ENCODE measurements at places on chromosomes 11 and 22. TPM values are rescaled to one million over a fixed set of nuclear protein-coding genes. Genes with fewer than 3 reads are reported as not detected.

The GRM5 gene
- not detected for total RNA-seq

The AQP11 gene
- total RNA-seq = 0.86 TPM

The C11orf24 gene
- total RNA-seq = 20.4 TPM

The MUC5AC gene
- not detected for total RNA-seq

The MMP27 gene
- total RNA-seq = not detected

The MS4A6A gene
- total RNA-seq = 15.6 TPM

The NUP98 gene
- total RNA-seq = 94.5 TPM

The GNAZ gene
- total RNA-seq = 3.2 TPM

The SHANK2 gene
- 0.07 TPM for total RNA-seq

The RTN3 gene
- 64.4 TPM for total RNA-seq

The OR8G5 gene
- total RNA-seq = not detected

The LPXN gene
- 2.8 TPM for total RNA-seq

The GPHA2 gene
- not detected for total RNA-seq

The EHF gene
- not detected for total RNA-seq

The OR8B12 gene
- not detected for total RNA-seq

The CENPM gene
- not detected for total RNA-seq

Data from right atrium auricular region (tissue), 2 donors.